ENCODE measurements at places on chromosomes 3 and 15.

DNA sequence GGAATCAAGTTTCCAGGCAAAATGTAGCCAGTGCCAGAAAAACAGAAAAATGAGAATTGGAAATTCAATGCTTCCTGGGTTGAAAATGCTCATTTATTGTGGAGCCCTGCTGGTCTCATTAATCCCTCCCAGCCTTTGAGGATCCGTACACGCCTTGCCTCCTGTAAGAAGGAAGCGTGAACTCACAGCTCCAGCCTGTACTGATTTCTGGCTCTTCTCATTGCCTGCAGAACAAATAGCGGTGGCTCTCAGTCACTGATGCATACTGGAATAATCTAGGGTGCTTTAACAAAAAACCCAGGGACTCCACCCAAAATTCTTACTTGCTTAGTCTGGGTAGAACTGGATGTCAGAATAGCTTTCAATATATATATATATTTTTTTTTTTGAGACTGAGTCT lies 29.3 kb upstream of the SLC24A5 start:
- no peak for DNase-seq

- no peak for DNase-seq
Observed at GRCh38 chr15:77613814-77614213, 18.9 kb downstream of the LINGO1 start.

DNA sequence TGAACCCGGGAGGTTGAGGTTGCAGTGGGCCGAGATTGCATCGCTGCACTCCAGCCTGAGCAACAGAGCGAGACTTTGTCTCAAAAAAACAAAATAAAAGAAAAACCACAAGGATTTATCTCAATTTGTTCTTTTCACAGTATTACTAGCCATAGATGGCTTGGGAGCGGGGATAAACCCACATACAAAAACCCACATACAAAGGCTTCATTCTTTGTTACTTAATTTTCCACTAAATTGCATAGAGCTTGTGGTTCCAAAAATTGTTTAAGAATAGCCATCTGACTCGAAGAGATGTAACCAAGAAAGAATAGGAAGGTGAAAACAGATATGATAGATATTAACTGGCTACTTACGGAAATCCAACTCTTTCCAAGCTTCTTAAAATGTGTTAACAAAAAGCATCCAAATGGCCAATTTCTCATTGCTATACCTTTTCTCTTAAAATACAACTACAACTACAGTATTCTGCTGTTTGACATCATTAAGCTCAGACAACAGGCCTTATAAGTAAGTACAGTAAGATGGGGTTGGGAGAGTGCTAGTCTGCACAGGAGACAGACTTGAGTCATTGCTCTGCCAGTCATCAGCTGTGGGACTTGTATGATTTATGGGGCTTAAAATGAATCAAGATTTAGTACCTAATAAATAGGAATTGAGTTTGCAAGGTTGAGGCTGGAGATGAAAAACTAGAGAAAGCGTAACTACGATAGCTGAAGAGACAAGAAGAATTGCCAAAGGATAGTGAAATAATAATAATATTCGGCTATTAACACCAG lies 96.6 kb upstream of the PLXND1 start:
- DNase-seq = no peak

DNA sequence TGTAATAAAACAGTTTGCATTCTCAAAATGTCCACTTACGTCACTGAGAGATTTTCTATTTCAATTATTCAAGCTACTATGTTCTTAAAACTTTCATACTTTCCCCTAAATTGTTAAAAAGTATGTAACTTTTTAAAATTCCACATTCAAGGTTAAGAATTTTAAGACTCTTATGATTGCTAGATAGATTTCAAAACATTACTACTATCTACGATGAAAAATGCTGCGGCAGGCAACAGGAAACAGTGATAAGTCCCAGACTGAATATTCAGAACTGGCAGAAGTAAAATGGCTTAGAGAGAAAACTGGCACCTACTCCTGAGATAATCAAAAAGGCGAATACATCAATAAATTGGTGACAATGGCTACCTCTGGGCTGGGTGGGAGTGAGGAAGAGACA lies 16.2 kb downstream of the ATP13A3 start:
- DNase-seq = no peak

GRCh38 chr3:179591313-179591712 lies 13.1 kb downstream of the MRPL47 start:
- DNase-seq = no peak

DNA sequence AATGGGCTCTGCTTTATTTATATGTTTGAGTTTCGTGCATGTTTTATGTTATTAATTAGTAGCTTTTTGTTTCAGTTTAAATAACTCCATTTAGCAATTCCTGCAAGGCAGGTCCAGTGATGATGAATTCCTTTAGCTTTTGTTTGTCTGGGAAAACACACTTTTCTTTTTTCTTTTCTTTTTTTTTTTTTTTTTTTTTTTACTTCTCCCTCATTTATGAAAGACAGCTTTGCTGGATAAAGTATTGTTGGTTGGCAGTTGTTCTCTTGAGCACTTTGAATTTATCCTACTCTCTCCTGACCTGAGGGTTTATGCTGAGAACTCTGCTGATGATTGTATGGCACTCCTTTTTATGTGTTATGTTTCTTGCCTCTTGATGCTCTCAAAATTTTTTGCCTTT lies 35.7 kb downstream of the TMEM39A start:
- no peak for DNase-seq

DNA sequence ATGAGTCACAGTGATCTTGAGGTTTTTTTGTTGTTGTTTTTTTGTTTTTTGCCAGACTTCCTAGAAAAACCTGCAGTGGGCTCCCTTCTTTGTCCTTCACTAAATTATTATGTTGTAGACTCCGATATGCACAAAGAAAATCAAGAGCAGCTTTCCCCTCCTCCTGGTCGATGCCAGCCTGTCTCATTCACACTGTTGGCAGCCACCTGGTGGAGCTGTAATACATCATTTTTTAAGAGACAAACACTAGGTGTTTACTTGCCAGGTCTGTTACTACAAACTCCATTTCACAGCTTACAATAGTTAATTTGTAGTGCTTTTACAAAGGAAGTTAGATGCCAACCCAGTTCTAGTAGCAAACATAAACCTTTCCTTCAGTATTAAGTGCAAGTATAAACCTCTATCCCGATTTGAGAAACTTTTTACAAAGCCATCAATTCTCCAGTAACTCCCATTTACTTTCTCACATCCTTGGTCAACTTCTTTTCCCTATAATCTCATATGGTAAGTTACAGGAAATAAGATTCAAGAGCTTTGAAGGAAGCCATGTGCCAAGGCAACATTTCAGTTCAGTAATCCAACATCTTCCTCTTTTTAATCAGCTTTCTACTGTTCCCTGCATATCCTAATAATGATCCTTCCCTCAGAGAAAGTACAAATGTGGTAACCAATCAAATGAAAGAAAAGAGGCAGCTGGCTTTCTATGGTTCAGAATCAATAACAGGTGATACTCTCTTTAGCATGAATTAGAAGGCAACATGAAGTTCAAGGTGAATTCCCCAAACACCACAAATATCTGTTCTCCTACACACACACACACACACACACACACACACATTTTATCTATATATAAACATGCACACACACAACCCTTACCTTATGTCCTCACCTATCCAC lies 14.0 kb downstream of the AAGAB start:
- peak; percentile 28 for DNase-seq

GRCh38 chr15:62966294-62967078 lies 76.1 kb upstream of the TPM1 start:
- no peak for DNase-seq

- DNase-seq = no peak
Observed at GRCh38 chr3:188242436-188243123, 88.6 kb downstream of the LPP start.

- DNase-seq = peak; percentile 88
Observed at GRCh38 chr3:133448478-133449122, 48.7 kb downstream of the BFSP2 start.

DNA sequence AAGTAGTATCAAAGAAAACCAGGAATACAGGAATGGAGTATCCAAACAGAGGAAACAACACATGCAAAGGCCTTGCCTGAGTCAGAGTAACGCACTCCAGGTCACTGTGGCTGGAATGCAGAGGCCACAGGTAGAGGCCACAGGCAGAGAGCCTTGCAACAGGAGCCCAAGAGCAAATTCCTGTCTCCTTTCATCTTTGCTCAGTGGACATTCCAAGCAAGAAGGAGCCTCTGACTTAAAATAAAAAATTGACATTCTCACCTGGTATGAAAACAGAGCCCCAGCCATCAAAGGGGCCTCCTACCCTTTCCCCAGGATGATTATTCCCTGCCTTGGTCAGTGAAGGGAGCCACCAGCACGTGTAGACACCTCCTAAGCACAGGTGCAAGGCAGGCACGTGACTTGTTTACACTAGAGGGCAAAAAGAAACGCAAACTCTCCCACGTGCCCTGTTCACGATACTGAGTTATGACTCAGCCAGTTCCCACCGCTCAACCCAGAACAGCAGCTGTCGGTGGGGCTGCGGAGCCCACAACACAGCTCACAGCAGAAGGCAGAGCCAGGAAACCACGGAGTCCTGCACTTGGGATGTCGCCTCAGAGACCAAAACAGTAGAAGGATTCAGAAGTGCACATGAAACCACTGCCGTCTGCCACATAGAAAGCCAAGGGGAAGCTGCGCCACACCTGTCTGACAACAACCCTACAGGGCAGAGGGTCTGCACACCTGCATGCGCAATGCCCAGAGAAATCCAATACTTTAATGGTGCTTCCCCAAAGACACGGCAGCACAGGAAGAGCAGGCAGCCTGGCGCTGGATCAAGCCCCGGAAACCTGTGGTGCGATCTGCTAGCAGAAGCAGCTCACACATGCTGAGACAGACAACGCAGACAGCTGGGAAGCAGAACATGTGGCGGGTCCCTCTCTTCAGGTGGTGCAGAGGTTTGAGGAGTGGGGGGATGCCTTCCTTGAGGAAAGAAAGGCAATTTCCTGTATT lies 52.1 kb downstream of the ITGB5 start:
- DNase-seq = peak; percentile 46

All from inflammatory macrophage treated with lipopolysaccharide for 4 hours (primary cell).